Cardiac septum (tissue), 1 donor: ENCODE measurements at places on chromosomes 7 and 10. TPM values are rescaled to one million over a fixed set of nuclear protein-coding genes. Genes with fewer than 3 reads are reported as not detected.

- DNase-seq: no peak
Observed at GRCh38 chr7:122600042-122600441, 98.9 kb downstream of the RNF133 start.

The IGF2BP3 gene
- total RNA-seq: 0.16 TPM

DNA sequence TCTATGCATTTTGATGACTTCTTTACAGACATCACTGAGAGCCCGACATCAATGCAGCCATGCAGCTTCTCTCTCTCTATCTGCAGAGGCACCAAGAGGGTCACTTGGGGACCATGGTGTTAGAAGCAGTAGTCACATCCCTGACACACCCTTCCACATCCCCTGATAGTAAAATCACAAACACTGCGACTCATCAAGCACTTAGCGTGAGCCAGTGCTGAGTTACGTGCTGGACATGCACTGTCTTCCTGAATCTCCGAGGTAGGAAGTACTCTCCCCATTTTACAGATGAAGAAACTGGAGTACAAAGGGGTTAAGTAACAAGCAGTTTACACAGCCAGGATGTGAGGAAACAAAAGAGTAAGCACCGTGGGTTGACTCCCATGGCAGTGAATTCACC, 109.2 kb downstream of the OSBPL3 start:
- DNase-seq: no peak

- DNase-seq: no peak
Observed at GRCh38 chr10:118340486-118340885, 1.6 kb downstream of the FAM204A start.

GRCh38 chr7:127807829-127808228, 155.8 kb downstream of the SND1 start:
- no peak for DNase-seq

The HABP2 gene
- not detected for total RNA-seq

The STK31 gene
- total RNA-seq: 0.35 TPM

- no peak for DNase-seq
Observed at GRCh38 chr7:105748701-105749100, 127.7 kb downstream of the ATXN7L1 start.

DNA sequence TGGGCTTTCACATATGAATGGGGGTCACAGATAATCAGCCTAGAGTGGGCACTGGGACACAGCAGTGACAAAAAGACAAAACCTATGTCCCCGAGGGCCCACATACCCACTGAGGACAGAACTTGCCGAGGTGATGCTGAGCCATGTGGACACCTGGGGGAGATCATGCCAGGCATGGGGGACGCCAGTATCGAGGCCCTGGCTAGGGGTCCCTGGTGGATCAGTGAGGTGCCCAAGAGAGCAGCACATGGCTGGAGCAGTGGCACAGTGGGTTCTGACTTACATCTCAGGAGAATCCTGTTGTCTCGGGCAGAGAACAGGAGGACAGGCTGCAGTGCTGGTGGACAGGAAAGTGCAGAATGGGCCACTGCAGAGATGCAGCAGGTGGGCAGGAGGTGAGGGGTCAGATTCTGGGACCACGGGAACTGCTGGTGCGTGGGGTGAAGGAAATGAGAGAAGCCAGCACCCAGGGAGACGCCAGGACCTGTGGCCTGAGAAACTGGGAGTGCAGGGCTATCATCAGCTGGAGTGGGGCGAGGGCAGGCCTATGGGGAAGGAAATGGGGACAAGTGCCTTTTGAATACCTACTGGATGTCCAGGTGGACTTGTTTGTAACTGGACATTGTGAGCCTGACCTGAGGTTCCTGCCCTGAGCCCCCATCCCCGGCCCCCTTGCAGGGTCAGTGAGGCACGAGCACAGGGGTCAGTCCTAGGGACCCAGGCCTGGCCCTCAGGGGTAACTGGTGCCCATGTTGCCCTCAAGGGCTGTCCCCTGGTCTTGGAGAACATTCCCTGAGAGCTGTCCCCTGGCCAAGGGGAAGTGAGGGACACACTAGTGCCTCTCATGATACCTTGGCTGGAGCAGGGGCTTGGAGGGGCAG, 91.2 kb upstream of the RET start:
- DNase-seq: peak; percentile 67

- no peak for DNase-seq
Observed at GRCh38 chr7:100247152-100247757, 27.5 kb downstream of the PVRIG start.

- no peak for DNase-seq
Observed at GRCh38 chr10:24251547-24251946, 42.6 kb downstream of the KIAA1217 start.

GRCh38 chr10:116870949-116871348, 21.6 kb downstream of the ENO4 start:
- no peak for DNase-seq

The AKR1C4 gene
- total RNA-seq: not detected

GRCh38 chr7:35012160-35012559, 25.1 kb downstream of the DPY19L1 start:
- no peak for DNase-seq

GRCh38 chr10:132410779-132411532, 14.0 kb downstream of the PWWP2B start:
- DNase-seq: no peak

DNA sequence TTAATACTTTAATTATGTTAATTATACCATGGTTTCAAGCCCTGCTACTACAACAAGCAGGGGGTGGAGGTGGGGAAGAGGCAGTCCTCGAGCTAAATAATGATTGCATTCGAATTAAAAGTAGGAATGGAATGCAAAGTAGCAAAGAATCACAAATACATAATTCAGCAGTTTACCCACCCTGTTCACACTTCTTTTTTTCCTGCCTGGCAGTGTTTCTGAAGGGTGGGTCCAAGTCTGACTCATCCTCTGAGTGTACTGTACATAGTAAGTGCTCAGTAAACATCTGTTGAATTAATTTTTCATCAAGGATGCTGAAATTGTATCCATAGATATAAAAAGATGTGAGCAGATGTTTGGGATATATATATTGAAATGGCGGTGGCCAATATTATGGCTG, 778.8 kb downstream of the LRMDA start:
- DNase-seq: no peak

GRCh38 chr7:81111358-81111757, 192.5 kb upstream of the SEMA3C start:
- DNase-seq: no peak

The TRIM73 gene
- total RNA-seq: 1.4 TPM

- no peak for DNase-seq
Observed at GRCh38 chr10:35006836-35007235, 83.3 kb downstream of the CUL2 start.

The SCART1 gene
- total RNA-seq: 1.0 TPM

DNA sequence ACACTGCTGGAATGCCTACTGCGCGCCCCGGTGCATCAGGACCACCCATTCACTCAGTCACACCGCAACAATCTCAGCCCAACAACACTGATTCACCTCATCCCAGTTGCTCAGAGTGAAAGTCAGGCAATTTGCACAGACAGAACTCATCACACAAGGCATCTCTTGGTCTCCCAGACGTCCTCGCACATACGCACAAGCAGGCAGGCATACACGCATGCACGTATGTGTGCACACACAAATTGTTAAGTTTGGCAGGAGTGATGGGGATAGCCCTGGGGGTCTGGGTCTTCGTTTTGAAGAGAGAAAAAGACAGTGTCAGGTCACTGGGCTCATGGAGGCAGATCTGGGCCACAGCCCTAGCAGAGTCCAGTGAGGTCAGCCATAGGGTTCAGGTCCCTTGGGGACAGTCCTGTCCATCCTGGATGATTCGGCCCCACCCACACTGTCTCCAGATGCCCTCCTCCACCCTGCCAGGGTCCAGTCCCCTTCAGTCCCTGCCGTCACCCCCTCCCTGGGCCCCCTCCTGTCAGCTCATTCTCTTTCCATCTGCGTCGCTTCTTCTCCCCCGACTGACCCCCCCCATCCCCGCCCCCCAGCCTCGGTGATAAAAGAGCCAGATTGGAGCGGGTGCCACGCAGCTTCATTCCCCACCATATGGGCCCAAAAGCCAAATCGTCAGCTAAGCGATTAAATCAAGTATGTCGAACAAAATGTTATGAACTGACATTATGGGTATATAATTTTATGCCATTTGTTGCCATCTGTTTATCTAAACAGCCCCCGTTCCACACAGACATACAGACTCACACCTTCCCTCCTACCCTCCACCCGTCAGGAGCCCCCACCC, 48.5 kb upstream of the SLF2 start:
- DNase-seq: peak; percentile 35

GRCh38 chr10:7942316-7942715, 112.2 kb upstream of the GATA3 start:
- no peak for DNase-seq

- no peak for DNase-seq
Observed at GRCh38 chr7:24346716-24347115, 62.7 kb downstream of the NPY start.

The PSD gene
- 1.7 TPM for total RNA-seq

The ZNF438 gene
- 12.5 TPM for total RNA-seq

GRCh38 chr10:118341791-118342637, at the start of gene FAM204A:
FAM204A (minus strand) TSS chr10:118342324; CDS start chr10:118336415, 5,909 bp downstream.
- peak; percentile 95 for DNase-seq

DNA sequence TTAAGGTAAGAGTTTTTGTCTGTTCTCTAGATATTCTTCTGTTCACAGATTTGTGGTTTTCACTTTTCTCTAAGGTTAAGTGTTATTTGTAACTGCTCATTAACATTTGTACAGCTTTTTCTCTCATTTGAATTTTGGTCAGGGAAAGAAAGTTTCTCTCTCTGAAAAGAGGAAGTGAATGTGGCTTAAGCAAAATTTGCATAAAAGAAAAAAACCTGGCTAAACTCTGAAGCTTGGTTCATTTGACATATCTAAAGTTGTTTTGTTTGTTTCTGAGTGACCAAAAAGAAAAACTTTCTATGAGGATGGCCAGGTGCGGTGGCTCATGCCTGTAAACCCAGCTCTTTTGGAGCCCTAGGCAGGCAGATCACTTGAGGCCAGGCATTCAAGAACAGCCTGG, 22.0 kb upstream of the SLC26A4 start:
- no peak for DNase-seq

DNA sequence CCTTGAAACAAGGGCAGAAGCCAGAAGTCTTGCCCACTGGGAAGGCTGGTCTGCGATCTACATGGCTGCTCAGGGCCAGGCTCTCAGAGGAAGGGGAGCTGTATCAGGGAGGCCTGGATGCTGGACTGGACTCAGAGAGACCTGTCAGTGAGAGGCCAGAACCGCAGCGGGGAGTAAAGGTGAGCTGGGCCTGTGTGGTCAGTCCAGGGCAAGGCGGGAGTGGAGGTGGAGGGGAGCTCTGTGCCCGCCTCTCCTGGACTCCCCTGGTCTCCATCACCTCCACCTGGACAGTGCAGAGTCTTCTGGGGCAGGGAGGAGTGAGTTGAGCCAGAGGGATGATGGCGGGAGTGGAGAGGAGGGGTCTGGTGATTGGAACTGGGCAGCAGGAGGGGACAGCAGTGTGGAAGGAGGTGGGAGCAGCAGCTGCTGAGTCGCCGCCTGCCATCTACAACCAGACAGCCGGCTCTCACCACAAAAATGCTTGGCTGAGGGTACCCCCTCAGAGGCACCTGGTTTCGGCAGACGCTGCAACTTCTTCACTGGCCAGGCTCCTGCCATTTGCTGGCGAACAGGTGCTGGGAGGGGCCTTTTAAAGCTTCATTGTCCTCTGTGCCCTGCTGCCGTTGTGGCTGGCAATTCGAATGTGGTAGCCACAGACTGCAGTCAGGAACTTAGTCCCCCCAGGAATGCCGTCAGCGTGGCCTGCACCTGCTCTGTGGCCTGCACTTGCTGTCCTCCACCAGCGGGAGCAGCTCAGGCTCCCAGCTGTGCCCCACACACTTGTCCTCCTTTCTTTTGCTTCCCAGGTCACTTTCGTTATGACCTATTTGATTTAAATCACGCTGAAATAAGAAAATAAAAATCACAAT, 3.5 kb downstream of the RASSF4 start:
- DNase-seq: no peak

DNA sequence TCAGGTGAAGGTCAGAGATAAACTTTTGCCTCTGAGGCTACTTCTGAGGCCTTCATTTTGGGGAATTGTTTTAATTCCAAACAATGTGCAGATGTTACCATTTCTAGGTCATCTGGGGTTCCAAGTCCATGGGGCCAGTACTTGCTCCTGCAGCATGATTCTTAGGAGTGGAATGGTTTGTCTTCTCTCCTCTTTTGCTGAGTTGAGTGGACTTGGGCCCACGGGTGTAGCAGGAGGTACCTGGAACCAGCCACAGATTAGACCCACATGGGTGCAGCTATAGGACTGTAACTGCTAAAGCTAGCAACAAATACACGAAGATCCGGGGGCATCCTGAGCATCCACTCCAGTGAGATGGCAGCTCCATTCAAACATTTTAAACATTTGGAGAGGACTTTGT, 41.6 kb downstream of the WIPF3 start:
- no peak for DNase-seq

The FOXP2 gene
- 1.9 TPM for total RNA-seq

DNA sequence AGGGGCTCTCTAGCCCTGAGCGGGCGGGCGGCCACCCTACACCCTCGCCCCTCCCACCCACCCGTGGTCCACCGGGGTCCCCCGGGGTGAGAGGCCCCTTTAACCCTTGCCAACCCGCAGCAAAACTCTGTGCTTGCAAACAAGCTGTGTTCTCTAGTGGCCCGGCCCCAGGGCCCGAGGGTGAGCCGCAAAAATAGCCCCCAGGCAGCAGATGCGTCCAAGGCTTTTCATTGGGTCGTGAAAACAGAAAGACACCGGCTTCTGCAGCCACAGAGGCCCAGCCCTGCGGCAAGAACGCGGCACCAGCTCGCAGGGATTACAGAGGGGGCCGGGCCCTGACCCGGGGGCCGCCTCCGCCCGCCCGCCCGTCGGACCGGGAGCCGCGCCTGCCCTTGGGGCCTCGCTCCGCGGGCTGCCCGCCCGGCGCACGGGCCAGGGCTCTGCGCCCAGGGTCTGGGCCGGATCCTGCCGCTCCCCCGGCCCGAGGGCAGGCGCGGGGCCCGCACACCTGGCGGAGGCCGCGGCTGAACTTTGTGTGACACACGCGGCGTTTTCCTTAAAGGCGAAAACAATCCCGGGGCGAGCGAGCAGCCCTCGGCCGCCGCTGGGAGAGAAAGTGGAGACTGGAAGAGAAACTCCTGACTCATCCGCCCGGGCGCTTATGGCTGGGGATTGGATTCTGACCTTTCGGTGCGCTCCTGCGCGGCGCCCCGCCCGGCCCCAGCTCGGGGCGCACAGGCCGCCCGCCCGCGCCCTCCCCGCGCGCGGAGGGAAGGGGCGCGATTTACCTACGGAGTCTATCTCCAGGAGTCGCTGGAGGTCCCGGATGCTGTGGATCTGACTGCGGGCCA, 2.8 kb downstream of the PDGFA start:
- no peak for DNase-seq

GRCh38 chr10:77311186-77311585, 326.4 kb downstream of the KCNMA1 start:
- no peak for DNase-seq

The VAX1 gene
- not detected for total RNA-seq
